ENCODE measurements at places on chromosomes 5 and 9.

DNA sequence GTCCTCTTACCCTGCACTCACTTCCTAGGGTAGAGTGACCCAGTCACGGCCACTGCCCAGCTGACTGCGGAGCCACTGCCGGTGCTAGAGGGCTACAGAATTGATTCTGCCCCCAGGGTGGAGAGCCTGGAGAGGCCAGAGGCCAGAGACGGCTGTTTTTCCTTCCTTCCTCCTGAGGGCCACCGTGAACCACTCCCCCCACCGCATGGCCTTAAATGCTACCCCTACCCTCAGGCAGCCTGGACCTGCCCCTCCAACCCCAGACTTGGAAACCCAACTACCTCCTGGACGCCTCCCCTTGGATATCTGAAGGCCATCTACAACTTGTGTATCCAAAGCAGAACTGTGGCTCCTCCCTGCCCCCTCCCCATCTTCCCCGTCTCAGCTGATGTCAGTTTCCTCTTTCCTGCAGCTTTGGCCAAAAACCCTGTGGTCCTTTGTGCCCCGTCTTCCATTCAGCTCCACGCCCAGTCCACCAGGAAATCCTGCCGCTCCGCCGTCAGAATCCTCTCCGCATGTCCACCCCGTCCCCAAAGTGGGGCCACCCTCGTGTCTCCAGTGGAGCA, 16.3 kb downstream of the SH2D3C start:
- no peak for DNase-seq

- DNase-seq, result no peak
Measured at GRCh38 chr9:126480813-126481212, 132.9 kb upstream of the LMX1B start.

DNA sequence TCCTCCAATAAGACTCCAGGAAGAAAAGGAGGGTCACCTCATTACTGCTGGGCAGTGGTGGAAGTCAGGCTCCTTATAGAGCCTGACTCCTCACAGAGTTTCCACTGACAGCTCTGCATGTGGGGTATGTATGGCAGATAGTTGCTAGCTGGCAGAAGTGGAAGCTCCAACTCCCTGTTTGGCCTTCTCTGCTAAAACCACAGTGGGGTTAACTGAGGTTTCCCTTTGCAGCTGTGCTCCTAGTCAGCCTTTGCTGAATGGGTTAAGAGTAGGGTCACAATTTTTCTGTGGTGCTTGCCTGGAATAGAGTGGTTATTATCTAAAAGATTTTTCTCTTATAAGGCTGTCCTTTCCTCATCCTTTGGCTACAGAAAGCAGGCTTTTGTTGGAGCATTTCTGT, 327.5 kb downstream of the FBXL17 start:
- DNase-seq, result no peak

- DNase-seq, result no peak
Measured at GRCh38 chr5:72937517-72938061, 18.3 kb upstream of the FCHO2 start.

DNA sequence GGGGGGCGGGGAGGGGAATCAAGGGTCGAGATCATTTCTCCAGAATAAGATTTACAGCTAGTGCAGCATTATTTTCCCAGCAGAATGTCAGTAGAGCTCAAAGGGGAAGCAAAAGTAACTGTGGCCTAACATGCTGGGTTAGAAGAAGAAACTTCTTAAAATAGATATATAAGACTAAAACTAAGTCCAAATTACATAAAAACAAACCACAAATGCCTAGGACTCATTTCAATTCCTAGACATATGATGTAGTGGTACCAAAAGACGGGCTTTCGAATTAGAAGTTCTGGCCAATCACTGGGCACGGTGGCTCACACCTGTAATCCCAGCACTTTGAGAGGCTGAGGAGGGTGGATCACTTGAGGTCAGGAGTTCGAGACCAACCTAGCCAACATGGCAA, 20.8 kb upstream of the MELK start:
- DNase-seq, result no peak

DNA sequence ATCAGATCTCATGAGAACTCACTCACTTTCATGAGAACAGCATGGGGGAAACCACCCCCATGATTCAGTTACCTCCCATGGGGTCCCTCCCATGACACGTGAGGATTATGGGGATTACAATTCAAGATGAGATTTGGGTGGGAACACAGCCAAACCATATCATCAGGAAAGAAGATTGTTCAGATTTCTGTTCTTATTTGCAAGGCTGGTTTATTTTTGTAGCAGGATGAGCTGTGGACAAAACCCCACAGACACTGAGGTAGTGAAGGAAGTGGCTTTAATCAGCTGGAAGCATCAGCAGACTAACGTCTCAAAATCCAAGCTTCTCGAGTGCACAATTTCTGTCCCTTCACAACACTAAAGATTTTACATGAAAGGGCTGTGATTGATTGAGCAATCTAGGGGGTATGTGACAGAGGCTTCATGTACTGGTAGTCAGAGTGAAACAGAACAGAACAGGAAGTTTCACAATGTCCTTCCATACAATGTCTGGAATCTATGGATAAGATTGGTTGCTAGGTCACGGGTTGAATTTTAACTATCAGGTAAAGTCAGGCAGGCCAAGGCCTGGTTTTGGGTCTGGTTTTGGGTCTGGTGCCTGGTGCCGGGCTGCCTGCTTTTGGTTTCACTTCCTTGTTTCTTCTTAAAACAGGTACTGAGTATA, 91.3 kb upstream of the ZNF366 start:
- DNase-seq, result no peak

GRCh38 chr5:101159006-101159405, 255.9 kb upstream of the ST8SIA4 start:
- no peak for DNase-seq

GRCh38 chr5:31059889-31060288, 133.6 kb upstream of the CDH6 start:
- no peak for DNase-seq

DNA sequence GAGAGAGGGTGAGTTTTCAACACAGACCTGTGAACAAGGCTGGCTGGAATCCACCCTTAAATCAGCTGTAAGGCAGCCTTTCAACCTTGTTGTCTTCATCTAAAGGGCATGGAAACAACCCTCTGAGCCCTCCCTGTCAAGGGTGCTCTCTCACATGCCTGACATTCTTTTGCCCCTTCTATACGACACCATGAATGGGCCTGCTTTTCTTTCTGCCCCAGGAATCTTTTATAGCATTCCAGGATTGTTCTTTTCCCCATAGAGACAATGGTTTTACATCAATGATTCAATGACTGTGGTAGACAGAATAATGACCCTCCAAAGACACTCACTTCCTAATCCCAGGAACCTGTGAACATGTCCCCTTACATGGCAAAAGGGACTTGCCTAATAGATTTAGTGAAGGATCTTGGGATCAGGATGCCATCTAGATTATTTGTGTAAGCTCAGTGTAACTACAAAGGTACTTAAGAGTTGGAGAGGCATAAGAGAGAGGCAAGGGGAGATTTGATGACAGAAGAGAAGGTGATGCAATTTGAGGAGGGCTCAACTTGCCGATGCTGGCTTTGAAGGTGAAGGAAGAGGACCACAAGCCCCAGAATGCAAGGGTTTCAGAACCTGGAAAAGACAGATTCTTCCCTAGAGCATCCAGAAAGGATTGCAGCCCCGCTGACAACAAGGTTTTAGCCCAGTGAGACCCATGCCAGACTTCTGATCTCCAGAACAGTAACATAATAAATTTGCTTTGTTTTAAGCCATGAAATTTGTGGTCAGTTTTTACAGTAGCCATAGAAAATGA, 29.2 kb upstream of the HMHB1 start:
- DNase-seq, result no peak

- peak; percentile 53 for DNase-seq
Measured at GRCh38 chr5:179870403-179870903, 11.8 kb upstream of the MRNIP start.

DNA sequence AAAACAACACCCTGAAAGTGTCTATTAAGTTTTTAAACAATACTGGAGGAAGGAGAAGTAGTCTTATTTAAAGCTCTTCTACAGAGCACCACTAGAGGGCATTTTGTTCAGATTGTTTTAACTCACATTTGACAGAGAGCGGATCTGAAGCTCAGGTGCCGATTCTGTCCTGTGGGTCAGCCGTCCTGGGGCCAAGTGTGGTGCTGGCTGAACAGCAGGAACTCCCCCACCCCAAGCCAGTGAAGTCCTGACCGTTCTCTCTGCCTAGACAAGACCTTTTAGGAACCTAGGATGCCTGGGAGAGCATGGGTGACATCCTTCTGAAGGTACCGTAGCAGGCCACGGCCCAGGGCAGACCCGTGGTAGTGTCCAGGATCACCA, 3.9 kb downstream of the EXOC3 start:
- DNase-seq, result no peak

- no peak for DNase-seq
Measured at GRCh38 chr5:68245319-68245718, 29.8 kb downstream of the PIK3R1 start.

DNA sequence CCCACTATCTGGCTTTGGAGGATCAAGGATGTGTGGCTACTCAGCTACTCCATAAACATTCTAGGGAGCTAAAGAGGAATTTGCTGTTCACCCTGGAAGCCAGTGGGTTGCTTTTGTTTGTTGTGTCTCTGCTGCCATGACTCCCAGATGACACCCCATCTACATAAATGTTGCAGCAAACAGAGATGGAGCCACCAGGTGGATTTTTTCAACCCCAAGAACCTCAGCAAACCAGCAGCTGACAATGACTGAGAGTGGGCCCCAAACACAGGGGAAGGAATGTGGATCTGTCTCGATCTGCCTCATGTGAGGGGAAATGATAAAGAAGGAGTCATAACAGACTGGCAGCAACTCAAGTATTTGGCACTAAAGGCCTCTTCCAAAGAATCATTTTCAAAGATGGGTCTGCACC, 132.7 kb upstream of the TNC start:
- no peak for DNase-seq

DNA sequence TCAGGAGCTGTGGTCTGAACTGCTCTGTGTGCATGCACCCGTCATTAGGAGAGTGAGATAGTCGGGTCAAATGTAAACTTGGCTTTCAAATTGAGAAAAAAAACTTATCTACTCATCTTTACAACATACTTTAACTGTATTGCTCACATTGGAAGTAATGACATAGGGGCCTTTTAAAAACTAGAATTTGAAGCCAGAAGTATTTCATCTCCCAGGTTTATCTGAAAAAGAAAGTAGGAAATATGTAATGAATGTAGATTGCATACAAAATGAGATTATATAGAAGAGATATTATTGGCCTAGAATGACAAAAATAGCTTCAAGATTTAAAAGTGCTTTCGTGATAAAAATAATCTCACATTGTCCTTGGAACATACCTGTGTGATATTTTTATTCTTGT, 24.3 kb downstream of the RGS7BP start:
- no peak for DNase-seq

GRCh38 chr5:45643056-45643455, 53.1 kb downstream of the HCN1 start:
- no peak for DNase-seq

DNA sequence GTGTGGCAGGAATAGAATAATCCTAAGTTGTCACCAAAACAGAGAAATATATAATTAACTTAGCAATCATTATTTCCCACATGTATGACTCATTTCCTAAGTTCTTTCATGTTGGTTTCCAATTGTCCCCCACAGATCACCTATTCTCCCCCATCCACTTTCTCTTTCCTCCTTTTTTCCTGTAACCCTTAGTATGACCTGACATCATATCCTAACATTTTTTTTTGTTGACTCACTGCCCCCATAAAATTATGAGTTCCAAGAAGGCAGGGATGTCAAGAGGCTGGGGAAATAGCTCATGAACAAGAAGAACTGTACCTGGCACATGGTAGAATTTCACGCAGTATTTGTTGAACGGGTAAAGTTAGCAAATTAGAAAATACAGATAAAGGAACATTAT, 186.7 kb downstream of the DCP2 start:
- DNase-seq, result no peak

GRCh38 chr9:70668751-70669150, 254.3 kb upstream of the KLF9 start:
- DNase-seq, result no peak

- no peak for DNase-seq
Measured at GRCh38 chr5:165723931-165724330, 2218.5 kb downstream of the MAT2B start.

GRCh38 chr9:83503866-83504265, 34.3 kb downstream of the FRMD3 start:
- no peak for DNase-seq

- DNase-seq, result no peak
Measured at GRCh38 chr9:95985440-95986055, 110.1 kb downstream of the ERCC6L2 start.

DNA sequence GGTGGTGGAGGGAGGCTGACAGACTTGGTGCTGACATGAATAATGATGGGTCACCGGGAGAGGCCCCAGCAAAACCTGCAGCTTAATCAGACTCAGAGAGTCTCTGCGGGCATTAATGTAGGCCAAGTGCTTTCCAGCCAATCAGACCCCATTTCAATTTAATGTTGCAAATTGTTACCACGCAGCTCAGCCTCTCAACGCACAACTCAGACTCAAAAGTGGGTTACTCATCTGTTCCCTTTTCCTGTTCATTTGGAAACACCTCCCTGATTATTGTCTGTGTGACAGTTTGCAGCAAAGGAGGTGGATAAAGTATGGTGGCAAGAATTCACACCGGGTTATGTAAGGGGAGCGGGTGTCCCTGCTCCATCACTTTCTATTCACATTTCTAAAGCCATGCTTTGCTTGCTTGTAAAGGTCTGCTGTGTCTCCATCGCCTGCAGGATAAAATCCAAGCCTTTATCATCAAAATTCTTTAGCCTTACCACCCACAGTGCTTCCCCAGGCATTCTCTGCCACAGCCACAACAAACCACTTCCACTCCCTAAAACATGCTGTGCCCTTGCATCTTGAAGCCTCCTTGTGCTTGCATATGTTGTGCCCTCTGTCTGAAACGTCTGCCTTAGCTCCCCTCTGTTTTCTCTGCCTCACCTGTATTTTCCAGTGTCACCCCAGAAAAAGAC, 156.5 kb downstream of the ASTN2 start:
- DNase-seq, result peak; percentile 6

GRCh38 chr5:14666357-14666756, 1.8 kb downstream of the OTULIN start:
- DNase-seq, result no peak

DNA sequence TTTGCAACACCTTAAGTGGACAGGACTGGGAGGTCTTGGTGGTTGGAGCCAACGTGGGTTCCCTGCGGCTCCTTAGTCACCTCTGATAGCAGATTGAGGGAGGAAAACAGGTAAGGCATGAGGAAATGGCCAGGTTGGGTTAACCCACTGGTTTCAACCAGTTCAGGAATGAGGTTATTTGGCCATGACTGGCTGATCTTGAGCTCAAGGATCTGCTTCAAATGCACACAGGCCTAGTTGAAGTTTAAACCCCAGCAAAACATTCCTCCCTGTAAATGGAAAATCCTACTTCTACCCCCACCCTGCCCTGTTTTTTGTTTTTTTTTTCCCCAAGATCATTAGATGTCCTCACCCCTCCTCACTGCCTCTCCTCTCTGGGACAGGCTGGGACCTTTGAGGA, 3.2 kb upstream of the NUP214 start:
- DNase-seq, result no peak

DNA sequence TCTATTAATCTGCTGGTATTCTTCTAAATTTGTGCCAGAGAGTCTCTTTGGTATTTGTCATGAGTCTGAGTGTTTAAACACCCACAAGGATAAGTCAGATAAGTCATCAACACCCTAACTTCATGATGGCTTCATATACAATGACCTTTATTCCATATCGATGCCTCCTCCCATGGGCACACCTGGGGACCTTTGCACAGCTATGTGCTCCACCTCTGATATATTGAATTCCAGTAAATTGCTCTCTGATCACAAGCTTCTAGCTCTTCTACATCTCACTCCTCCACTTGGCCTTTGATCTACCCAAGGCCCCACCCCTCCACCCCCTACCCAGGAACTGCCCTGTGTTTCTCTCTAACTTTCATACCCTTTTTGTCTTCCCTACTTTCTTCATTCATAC, 102.7 kb upstream of the MIER3 start:
- no peak for DNase-seq

- DNase-seq, result peak; percentile 47
Measured at GRCh38 chr5:135030956-135031812, 2.8 kb downstream of the PITX1 start.

All from nephron progenitor cell (in vitro differentiated cells).